GM12864 (cell line): ENCODE measurements at places on chromosomes 7 and 10.

DNA sequence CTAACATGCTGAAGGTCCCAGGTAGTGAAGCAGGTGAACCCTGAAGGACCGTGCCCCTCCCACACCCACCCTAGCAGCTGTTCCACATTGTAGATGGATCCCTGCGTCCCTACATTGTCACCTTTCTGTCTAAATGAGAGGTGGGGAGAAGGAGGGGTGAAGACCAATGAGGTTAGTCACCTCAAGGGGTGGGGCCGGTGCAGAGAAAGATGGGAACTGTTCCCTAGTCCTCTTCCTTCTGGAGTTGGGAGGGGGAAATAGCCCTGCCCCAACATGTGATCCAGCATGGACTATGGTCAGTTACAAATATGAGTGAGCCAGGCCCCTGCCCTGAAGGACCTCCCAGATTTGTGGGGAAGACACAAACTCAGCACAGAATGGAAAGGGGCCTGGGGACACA lies 124.5 kb downstream of the LHPP start:
- DNase-seq, result no peak

GRCh38 chr7:138542183-138542582 lies 82.1 kb downstream of the TRIM24 start:
- peak; percentile 7 for DNase-seq

DNA sequence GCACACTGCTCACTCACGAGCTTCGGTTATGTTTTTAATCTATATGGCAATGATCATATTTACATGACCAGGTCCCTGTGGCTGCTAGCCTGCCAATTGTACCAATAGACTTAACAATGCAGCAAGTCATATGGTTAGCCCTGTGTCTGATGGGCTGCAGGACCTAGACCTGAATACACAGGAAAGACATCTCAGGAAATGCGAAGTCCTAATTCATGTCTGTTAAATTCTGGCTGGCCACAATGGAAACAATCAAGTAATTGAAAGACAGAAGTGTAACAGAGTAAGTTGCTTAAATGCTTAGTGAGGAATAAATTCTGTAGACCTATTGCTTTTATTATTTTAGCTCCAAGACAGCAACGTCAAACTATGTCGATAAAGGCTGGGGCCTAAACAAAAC lies 112.4 kb upstream of the FZD8 start:
- no peak for DNase-seq

- DNase-seq, result no peak
Measured at GRCh38 chr7:149686449-149686848, 86.9 kb downstream of the ZNF467 start.

DNA sequence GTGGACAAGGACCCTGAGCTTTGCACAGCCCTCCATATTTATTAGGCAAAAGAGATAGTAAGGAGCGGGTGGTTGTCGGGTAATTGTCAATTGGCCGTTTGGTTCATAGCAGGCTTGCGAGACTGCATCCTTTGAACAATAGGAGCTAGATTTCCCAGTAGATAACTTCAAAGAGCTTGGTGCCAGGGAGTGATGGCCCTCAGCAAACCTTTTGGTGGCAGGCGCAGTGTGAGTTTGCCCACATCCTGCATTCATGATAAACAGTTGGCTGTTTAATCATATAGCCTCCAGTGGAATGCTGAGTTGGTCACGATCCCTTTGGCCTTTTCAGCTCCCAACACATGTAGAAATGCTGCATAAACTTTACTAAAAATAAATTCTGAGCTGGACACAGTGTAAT lies 156.9 kb downstream of the AKR1D1 start:
- no peak for DNase-seq

DNA sequence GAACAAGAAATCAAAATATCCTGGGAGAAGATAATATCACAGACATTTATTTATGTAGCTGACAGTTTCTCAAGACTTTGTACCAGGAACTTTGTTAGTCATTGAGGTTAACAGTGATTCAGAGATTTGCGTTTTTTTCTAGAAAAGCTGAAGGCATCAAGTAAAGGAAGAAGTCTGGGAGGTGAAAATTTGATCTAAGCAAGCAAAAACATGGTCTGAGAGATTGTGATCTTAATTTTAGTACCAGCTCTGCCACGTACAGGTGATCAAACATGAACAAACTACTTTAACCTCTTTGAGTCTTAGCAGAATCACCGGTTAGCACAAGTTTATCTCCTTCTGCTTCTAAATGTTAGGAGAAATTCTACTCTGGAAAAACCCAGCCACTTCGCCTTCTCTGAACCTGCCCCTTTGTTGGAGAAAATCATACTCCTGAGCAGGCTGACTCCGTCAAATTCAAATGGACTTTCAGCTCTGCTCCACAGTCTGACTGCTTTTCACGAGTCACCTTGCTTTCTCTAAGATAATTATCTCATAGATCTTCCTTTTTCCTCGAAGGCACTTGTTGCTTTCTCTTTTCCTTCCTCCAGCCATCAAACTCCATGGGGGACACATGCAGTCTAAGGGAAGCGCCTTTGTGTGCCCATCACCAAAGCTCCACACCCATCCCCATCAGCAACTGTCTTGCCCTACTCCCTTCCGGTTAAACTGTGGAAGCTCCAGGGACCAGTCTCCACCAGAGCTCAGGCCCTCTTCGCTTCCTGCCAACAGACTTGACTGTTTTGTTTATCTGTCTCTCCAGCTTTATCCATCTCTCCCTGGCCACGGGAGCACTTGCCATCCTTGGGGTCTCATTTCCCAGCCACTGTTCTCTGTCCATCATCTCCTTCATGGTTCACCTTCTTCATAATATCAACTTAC lies 86.3 kb downstream of the PRKCQ start:
- DNase-seq, result no peak

DNA sequence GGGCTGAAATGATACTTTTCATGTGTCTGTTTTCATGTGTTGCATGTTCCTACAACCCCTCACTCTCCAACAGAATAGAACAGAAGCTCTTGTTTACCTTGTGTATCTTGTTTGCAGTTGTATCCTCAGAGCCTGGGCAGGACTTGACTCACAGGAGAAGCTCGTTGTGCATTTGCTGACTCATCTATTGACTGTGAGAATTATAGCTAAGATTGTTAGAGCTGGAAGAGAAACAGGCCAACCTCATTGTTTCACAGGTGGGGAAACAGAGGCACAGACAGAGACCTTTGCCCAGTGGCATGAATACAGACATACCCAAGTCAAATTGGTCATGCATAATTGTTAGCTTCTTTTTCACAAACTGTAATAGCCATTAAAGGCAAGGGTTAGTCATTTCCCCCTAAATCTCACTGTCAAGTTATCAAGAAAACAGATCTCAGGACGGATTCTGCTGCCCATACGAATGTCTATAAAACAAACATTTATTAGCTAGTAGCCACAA lies 4.6 kb upstream of the TSPAN15 start:
- no peak for DNase-seq

- no peak for DNase-seq
Measured at GRCh38 chr10:129400426-129400825, 66.6 kb upstream of the MGMT start.

DNA sequence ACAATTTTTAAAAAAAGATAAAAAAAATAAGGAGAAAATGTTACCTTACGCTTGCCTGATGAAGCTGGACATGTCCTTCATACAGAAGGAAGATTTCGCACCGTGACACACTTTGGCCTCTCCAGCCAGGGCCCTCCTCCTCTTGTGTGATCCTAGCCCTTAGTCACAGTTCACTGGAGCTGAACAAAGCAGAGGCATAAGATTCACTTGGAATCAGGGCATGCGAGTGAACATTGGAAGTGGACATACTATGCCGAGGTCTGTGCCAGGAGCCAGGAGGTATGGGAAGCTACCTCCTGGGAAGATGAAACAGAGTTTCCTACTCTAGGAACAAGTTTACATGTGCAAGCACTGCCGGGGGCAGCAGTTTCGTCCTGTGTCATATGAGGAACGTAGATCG lies 91.5 kb downstream of the XPNPEP1 start:
- DNase-seq, result no peak

DNA sequence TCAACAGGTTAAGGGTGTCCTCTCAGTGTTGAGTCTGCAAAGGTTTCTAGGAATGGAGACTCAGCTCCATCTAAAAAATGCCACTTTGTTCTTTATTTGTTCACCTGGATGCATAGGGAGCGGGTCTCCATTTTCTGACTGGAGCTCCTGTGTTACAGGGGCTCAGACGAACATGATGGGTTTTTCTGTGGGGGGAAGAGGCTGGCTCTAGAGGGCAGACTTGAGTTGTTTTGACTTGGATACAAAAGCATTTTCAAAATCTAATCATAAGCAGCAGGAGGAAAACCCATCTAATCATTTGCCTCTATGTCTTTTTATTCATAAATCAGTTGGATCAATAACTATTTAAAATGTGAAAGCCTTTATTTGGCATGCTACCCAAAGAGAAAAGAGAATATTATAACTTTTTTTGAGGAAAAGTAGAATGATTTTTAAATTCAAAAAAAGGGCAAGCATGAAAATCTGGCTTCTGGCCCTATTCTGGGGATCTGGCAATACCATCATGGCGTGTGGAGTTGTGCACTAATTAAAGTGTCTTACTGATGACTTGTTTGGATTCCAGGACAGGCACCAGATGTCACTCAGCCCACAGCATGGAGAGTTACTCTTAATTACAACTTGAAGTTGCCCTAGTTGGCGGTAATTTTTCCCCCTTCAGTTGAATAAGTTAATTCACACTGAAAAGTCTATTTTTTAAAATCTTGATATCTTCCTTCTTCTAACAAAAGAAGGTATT lies 594.9 kb downstream of the REEP3 start:
- no peak for DNase-seq

- DNase-seq, result no peak
Measured at GRCh38 chr7:128450409-128450808, 5.3 kb upstream of the HILPDA start.

- DNase-seq, result no peak
Measured at GRCh38 chr10:117096599-117097201, 41.4 kb downstream of the VAX1 start.

DNA sequence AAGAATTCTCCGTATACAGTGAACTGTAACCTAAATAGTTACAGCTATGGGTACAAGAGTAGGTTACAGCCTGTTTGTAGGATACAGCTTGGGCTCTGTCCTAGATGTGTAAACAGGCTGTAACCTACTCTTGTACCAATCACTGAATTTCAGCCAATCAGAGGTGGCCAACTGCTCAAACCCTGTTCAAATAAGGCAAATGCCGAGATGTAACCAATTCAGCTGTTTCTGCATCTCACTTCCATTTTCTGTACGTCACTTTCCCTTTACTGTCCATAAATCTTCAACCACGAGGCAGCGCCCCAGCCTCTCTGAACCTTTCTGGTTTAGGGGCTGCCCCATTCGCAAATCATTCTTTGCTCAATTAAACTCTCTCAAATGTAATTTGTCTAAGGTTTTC lies 8.3 kb upstream of the MMP21 start:
- peak; percentile 56 for DNase-seq

DNA sequence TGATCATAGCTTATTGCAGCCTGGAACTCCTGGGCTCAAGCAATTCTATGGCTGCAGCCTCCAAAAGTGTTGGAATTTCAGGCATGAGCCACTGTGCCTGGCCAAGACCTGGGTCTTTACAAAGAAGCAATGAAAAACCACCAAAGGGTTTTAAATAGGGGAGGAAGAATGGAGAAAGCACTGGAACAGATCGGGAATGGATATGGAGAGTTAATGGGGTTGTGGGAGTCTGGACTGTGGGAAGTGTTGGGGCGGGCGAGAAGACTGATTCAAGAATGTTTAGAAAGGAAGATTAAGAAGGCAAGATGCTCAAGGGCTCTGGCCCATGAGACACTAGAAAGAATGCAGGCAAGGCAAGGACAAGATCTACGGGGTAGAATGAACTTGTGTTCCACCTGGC lies 98.5 kb downstream of the CARD11 start:
- DNase-seq, result no peak

GRCh38 chr7:33933611-33934281 lies 28.4 kb downstream of the BMPER start:
- no peak for DNase-seq

DNA sequence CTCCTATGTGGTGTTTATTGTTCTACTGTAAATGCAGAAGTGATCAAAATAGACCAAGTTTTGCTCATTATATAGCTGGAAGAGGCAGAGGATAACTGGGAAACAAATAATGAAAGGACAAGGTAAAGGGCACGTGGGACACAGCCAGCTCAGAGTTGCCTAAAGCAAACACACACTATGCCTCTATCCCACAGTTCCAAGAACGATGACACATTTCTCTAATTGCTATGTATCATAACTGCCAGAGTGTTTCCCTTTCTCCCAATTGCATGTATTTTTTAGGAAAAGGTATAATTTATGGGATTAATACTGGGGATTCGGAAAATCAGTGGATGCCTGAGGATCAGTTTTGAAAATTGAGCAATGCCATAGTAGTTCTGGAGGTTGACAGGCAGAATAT lies 49.0 kb downstream of the CCDC71L start:
- DNase-seq, result no peak

DNA sequence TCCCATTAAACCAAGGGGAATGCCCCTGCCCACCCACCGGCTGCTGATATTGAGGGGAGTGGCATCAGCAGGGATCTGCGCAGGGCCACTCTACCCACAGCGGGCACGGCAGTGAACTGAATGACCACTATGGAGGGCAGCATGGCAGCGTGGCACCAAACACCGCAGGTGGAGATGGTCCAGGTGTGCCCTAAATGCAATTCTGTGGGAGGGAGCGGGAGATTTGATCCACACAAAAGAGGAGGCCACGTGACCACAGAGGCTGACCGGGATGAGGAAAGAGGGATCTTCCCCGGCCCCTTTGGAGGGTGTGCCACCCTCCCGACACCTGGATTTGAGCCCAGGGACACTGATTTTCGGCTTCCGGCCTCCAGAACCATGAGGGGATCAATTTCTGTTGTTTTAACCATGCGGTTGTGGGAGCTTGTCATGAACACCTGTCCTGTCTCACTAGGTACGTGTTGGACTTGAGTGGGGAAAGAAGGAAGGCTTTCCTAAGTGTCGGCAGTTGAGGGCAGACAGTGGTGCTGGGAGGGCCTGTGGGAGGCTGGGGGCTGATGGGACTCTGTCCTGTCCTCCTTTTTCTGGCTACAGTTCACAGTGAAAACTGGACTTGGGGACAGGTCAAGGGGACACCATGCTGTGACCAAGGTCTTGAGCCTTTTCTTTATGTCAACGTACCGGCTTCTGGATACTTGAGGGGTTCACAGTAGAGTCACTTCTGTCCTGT lies 66.1 kb downstream of the CFAP46 start:
- no peak for DNase-seq

GRCh38 chr10:113865901-113866300 lies 11.4 kb downstream of the NHLRC2 start:
- DNase-seq, result no peak
